ENCODE measurements at places on chromosomes 5 and 9.

GRCh38 chr9:128419061-128419925, 1.4 kb upstream of the CERCAM start:
- DNase-seq, result no peak

GRCh38 chr9:103377667-103378066, 382.5 kb downstream of the CYLC2 start:
- no peak for DNase-seq

- DNase-seq, result no peak
These were observed 382.6 kb downstream of the RASEF start for GRCh38 chr9:82680179-82680935.

DNA sequence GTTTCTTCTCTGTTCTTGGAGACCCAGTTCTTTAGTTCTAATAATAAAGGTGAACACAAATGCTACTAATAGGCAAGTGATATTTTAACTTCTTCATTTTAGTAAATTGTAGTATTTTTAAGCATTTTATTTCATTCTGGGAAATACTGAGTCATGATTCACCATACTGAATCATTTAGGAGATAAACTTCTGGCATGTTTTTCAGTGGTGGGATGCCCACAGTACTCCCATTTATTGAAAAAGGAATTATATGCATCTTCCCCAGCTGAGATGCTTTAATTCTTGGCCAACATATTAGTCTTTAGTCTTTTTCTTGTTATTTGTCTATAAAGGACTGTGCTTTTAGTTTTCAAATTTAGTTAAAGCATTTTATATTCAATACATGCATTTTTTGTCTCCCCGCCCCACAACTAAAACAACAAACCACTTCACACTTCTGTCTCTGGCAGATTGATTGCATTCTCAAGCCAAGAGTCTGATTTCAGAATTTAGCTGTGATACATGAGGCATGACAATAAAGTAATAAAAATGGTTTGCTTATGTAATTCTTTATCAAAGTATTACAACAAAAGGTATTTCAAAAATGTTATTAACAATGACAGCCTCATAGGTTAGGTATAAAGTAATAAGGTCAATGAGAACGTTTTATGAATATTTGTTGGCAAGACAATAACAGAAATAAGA, 125.2 kb upstream of the CDH18 start:
- no peak for DNase-seq

- no peak for DNase-seq
These were observed 32.4 kb downstream of the GNAQ start for GRCh38 chr9:77999231-77999631.

GRCh38 chr5:82922086-82922734, 155.0 kb downstream of the TMEM167A start:
- no peak for DNase-seq

DNA sequence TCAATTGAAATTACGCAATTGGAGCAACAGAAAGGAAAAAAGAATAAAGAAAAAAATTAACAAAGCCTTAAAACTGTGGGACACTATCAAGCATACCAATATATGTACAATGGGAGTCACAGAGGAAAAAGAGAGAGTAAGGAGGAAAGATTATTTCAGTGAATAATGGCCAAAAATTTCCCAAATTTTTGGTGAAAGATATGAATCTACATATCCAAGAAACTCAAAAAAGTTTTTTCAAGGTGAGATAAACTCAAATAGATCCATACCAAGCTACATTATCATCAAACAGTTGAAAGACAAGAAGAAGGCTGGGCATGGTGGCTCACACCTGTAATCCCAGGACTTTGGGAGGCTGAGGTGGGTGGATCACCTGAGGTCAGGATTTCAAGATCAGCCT, 8.8 kb upstream of the BRD3 start:
- no peak for DNase-seq

DNA sequence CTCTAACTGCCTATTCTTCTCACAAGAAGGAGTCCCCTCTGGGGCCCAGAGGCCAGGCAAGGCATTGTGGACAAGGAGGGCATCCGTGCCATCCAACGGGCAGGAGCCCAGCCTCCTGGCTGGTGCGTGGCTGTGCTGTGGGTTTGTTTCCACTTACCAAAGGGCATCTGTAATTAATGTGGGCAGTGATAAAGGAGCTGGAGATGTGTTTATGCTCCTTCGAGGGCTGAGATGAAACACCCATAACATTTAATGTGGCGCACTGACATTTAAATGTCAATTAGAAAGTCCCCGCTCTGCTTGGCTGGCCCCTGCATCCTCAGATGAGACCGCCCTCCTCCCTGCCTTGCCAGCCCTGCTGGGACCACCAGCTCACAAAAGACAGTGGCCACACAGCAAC, 57.1 kb downstream of the KCNIP1 start:
- DNase-seq, result no peak

- DNase-seq, result no peak
These were observed 27.0 kb downstream of the MAT2B start for GRCh38 chr5:163532171-163533084.

- no peak for DNase-seq
These were observed 27.2 kb downstream of the TMOD1 start for GRCh38 chr9:97528529-97529230.

DNA sequence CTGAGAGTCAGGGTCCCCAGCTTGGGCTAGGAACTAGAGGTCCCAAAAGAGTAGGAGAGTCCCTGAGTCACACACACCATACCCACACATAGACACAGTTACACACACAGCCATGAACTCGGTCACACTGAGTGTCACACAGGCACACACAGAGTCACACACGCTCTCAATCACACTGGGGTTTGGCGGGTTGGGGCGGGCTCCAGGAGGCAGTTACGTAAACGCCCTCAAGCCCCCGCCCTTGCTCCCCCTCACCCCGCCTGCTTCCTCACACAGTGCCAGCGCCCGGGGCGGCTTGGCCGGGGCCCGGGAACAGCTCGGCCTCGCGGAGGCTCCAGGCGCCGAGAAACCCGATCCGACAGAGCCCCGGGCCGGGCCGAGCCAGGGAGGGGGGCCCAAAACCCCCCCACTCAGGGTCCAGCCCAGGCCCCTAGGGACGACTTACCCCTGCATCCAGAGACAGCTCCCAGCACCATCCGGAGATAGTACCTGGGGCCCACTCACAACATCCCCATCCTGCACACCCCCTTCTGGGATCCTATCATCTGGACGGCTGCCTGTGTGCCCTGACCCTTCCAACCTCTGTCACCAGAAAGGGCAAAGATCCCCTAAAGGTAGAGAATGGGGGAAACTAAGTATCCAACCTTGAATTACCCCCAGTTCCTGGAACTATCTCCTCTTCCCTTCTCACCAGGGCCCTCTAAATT, 3.5 kb upstream of the CNTFR start:
- peak; percentile 80 for DNase-seq

GRCh38 chr5:148826739-148827070, 294 bp downstream of the ADRB2 start:
- no peak for DNase-seq

- DNase-seq, result no peak
These were observed 28.0 kb downstream of the NLN start for GRCh38 chr5:65749956-65750355.

GRCh38 chr5:121257621-121258020, 594.1 kb upstream of the FTMT start:
- no peak for DNase-seq

DNA sequence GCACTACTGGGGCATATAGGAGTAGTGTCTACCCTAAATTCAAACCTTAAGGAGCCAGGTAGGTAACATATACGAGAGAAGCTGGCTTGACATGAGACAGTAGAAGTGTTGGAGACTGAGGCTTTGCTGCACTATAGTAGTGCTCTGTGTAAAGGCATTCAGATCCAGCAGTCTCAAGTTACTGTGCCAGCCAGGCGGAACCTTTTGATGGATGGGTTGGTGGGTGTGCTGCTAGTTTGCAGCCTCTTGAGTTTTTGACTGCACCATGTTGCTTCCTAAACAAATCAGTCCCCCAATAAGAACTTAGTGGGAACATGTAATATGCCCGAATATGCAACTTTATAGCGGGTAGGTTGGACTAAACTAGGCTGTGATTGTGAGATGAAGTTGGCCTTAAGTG, 1.5 kb downstream of the CLTA start:
- DNase-seq, result no peak

DNA sequence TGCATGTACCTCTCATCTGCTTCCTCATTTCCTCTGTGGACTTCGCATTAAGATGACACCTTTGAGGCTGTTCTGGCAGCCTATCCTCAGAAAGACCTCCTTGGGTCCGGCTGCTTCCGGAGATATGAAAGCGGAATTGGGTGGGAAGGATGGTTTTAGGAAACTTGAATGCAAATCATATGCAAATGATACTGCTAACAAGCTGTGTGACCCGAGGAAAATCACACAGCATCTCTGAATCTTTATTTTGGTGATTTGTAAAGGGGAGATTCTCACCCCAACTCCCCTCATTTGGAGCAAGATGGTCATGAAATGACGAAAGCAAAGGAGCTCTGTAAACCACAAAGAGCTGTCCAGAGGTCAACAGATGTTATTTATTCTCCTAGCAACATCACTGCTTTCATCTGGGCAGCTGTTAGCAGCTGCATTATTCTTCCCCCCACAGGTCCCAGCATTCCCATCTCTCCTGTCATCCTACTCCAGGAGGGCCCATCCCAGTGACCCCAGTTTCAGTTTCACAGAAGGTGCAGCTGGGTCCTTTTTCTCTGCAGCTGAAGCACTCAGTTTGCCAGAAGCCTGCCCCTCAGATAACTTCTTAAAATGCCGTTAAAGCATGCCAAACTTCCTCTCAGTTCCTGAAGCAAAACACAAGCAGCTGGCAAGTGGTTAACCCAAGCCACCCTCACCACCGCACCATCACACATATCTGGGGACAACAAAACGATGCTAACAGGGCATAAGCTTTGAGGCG, 269.5 kb downstream of the SEC61B start:
- no peak for DNase-seq

DNA sequence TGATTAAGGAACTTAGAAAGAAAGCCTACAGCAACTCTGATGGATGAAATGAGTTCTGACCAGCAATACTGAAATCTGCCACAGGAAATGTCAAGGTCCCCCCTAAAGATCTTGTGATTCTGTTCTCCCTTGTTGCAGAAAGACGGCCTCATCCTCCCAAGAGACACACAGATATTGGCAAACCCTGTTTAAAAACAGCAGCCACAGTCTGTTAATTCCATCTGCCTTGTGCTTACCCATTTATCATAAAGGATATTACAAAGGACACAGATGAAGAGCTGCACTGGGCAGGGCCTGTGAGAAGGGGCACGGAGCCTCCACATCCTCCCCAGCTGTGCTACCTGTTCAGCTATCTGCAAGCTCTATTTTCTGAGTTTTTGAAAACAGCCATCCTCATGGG, 15.2 kb downstream of the RAPGEF1 start:
- no peak for DNase-seq

All from aorta (tissue), 5 donors.